ENCODE measurements at places on chromosomes 1 and 21.
A peak's percentile ranks its signal among the peaks of the same experiment; 100 is the strongest.

GRCh38 chr1:156225677-156226014 is 12.8 kb downstream of the PMF1 start:
- DNase-seq, result no peak

DNA sequence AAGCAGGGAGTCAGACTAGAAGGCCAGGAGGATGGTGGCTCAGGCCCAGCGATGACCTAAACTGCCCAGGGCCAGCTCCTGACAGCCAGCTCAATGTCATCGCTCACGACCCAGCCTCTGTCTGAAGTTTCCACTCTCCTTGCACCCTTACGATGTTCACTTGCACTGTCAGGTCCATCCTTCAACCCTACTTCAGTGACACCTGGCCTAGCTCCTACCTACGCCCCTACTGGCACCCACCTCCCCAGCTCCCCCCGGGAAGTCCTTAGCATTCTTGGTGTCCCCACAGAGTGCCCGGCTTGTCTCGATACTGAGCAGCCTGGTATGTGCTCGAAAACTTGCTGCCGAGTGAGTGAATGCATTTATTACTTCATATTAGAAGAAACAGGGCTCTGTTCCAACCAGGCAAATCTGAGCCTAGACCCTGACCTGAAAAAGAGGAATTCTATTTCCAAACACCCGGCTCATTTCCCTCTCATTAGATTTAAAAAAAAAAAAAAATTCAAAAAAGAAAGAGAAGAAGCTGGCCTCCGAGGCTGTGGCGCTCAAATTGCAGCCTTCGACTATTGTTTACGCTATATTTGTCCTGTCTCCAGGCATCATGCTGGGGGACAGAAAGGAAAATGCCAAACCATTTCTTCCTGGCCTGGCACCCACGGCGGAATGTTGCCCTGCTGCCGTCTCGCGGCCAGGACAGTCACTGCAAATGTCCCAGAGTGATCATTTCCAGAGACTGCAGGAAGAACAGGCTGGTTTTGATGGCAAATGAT is 29.8 kb upstream of the LRRC38 start:
- DNase-seq, result no peak

DNA sequence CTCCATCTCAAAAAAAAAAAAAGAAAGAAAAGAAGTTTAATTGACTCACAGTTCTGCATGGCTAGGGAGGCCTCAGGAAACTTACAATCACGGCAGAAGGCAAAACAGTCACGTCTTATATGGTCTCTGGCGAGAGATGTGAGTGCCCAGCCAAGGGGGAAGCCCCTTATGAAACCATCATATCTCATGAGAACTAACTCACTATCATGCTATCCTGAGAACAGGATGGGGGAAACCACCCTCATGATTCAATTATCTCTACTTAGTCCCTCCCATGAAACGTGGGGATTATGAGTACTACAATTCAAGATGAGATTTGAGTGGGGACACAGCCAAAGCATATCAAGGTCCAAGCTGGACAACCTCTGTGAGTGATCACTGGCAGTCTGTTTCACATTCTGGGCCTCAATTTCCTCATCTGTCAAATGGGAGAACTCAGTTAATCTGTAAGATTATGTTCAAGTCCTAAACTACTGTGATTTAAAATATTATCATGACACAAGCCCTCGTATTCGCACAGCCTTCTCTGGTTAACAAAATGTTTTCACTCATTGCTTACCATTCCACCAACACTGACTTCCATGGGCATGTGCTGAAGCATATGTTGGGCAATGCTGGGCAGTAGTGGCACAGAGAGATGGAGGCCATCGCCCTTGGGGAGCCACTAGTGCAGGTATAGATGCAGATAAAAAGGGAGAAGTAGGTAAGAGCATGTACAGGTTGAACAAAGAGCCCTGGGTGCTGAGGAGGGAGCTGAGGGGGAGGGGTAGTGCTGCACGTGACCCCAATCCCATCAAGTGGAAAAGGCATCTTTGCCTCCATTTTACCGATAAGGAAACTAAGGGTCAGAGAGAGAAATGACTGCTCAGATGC is 46.2 kb upstream of the SLC2A1 start:
- no peak for DNase-seq

- no peak for DNase-seq
Observed at GRCh38 chr1:47439017-47439818, 1.4 kb downstream of the FOXD2 start.

DNA sequence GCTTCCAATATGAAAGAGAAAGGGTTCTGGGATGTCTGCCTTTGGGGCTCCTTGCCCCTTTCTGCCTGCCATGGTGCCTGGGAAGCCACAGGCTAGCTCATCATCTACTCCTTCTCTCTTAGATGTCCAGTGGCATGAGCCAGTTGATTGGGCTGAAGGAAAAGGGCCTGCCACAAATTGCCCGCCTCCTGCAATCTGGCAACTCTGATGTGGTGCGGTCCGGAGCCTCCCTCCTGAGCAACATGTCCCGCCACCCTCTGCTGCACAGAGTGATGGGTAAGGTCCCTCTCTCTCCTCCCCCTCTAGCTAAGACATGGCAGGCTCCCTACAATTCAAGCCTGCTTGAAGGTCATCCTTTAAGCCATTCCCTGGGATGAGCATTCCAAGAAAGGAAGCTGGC is 41.0 kb downstream of the PKP1 start:
- DNase-seq, result no peak

GRCh38 chr1:229068270-229068987 is 202.5 kb upstream of the RAB4A start:
- DNase-seq, result peak; percentile 99

- no peak for DNase-seq
Observed at GRCh38 chr1:242522996-242523718, 1.3 kb downstream of the PLD5 start.

DNA sequence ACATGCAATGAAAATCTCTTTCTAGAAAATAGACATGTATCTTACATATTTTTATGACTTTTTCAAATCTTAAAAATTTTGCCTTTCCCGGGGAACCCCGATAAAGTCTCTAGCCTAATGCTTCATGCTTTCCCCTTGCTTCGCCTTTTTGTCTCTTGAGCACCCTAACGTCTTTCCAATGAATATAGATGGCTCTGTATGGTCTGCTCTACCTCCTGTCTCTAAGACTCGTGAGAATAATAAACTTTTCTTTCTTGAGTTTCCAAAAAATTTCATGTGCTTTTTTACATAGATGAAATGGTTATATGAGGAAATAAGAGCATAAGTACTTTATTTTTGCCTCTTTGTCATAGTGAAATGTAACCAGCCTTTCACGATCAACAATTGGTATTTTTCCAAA is 202.6 kb downstream of the PDE4B start:
- DNase-seq, result no peak

DNA sequence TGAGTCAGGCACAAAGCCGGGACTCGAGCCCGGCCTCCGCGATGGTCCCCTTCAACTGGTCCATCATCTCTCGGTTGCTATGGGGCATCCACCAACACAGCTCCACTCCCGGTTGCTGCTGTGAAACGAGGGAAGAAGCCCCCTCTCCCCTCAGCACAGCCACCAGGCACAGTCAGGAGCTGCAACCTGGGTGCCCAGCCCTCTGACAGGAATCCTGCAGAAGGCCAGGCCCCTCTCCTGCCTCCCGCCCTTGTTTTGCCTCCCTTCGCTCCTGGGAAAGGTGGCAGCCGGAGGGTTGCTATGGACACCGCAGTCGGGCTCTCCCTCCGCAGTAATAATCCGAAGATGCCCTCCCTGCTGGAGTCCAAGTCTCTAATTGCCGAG is 8.9 kb upstream of the KCNN3 start:
- no peak for DNase-seq

- DNase-seq, result no peak
Observed at GRCh38 chr1:90414201-90414600, 302.9 kb downstream of the BARHL2 start.

DNA sequence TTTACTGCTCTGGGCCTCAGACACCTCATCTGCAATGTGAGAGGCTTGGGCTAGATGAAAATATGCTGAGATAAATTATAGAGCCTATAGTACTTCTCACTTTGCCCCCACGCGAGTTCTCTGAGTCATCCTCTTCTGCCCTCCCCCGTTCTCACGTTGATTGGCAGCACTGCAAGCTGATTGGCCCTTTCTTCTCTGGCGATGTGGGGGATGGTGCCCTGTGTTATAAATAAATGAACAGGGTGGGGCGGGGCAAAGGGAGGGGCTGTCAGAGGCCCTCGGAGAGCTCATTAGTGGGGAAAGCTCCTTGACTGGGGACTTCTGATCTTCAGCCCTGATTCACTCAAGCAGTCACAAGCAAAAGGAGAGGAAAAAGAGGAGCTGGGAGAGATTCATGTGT is 64.3 kb upstream of the ZC3H12A start:
- DNase-seq, result peak; percentile 26
